ENCODE measurements at places on chromosomes 11 and 22. TPM values are rescaled to one million over a fixed set of nuclear protein-coding genes. Genes with fewer than 3 reads are reported as not detected.
A peak's percentile ranks its signal among the peaks of the same experiment; 100 is the strongest.

GRCh38 chr11:81165164-81165563 lies 1568.5 kb downstream of the FAM181B start:
- DNase-seq: no peak

- DNase-seq: no peak
Observed at GRCh38 chr22:37047006-37047405, 4.5 kb upstream of the KCTD17 start.

DNA sequence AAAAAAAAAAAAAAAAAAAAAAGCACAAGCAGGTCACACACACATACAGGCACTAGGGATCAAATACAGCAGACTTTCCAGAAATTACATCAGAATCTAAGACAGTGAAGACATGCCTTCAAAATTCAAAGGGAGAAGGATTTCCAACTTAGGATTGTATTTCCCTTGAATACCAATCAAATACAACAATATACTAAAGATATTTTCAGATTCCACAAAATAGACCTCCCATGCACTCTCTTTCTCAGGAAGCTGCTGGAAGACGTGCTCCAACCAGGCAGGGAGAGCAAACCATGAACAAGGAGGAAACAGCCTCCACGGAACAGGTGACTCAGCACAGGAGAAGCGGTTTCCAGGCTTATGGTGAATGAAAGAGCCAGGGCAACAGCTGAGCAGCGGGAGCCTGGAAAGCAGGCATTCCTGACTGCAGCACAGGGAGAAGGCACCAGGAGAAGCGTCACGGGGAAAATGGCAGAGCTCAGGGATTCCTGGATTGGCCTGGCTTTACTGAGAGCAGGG lies 32.0 kb downstream of the TMEM184B start:
- no peak for DNase-seq

- DNase-seq: no peak
Observed at GRCh38 chr11:21634956-21635355, 557.9 kb upstream of the ANO5 start.

- DNase-seq: no peak
Observed at GRCh38 chr11:116857936-116858335, 20.5 kb upstream of the APOA1 start.

Gene HEPN1
- polyA plus RNA-seq: not detected

DNA sequence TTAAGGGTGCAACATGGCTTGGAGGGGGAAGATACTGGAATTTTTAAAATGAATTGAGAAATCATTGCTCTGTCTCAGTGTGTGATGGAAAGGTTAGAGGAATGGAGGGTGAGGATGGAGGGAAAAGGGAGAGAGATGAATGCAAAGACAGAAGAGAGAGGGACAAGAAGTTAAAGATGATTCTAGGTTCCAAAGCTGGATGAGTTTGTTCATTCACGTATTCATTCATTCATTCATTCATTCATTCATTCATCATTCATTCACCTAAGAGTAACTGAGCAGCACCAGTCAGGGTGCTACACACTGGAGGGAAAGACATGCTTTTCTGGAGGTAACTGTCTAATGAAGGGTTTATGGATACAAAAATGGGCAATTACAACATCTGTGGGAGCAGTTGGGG lies 209.2 kb downstream of the GRIK4 start:
- DNase-seq: no peak

- DNase-seq: no peak
Observed at GRCh38 chr11:36235750-36236149, 53.5 kb downstream of the COMMD9 start.

DNA sequence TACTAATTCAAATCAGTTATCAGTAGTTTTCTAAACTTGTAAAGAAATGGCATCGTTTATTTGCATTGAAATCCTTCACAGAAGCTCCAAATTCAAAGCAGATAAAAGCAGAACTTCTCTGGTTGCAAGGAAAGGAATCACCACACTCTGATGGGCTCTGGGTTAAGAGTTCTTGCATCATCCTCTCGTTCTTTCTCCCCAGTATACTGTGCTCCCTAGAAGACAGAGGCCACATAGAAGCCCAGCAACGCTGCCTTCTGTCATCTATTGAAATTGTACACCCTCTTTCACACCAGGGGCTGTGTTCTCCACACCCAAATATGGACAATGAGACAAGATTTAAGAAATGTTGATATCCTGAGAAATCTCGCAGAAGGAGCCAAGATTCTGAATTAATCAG lies 29.3 kb downstream of the FAT3 start:
- DNase-seq: no peak

Gene OR51I1
- not detected for polyA plus RNA-seq

- DNase-seq: peak; percentile 50
Observed at GRCh38 chr11:10405865-10406592, 49.0 kb upstream of the AMPD3 start.

GRCh38 chr22:45493286-45493771 lies 9.4 kb upstream of the FBLN1 start:
- no peak for DNase-seq

- DNase-seq: no peak
Observed at GRCh38 chr11:70935006-70935768, 317.2 kb downstream of the SHANK2 start.

DNA sequence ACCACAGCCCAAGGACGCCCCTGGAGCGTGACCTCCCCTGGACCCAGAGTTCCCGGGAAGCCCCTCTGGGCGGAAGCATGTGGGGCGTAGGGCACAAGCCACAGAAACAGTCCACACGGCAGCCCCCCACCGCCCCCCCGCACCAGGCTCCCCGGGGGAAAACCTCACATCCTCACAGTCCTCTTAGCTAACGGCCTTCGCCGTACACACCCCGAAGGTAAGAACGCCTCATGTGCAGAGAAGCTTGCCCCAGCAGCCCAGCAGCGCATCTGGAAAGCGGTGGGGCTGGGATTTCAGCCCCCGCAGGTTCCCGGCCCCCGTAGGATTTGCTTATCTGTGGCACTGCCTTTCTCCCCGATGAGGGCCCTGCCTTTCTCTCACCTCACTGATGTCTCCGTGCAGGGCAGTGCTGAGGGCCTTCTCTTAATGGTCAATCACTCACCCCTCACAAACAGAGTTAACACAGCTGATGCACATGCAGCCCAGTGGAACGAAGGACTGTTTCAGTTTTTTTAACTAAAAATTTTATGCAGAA lies 309.2 kb downstream of the BRD1 start:
- DNase-seq: no peak

GRCh38 chr11:66332371-66333219 lies 3.6 kb downstream of the RIN1 start:
- DNase-seq: no peak

GRCh38 chr11:44868021-44868420 lies 82.7 kb downstream of the TP53I11 start:
- DNase-seq: no peak

DNA sequence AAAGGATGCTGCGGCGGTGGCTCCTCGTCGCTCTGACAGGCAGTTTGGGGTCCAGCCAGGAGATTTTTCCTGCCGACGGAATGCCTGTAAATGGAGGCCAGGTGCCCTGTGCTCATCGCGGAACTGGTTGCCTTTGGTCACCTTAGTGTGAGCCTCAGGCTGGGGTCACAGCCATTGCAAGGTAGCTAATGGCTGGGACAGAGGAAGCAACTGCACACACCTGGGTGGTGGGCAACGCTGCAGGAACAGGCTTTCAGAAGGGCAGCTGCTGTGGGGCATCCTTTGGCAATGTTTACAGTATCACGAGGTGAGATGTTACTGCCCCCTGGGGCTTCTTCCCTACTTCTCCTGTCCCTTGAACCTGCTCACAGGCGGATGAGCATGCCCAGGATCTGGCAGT lies 205.5 kb downstream of the GRIK4 start:
- no peak for DNase-seq

DNA sequence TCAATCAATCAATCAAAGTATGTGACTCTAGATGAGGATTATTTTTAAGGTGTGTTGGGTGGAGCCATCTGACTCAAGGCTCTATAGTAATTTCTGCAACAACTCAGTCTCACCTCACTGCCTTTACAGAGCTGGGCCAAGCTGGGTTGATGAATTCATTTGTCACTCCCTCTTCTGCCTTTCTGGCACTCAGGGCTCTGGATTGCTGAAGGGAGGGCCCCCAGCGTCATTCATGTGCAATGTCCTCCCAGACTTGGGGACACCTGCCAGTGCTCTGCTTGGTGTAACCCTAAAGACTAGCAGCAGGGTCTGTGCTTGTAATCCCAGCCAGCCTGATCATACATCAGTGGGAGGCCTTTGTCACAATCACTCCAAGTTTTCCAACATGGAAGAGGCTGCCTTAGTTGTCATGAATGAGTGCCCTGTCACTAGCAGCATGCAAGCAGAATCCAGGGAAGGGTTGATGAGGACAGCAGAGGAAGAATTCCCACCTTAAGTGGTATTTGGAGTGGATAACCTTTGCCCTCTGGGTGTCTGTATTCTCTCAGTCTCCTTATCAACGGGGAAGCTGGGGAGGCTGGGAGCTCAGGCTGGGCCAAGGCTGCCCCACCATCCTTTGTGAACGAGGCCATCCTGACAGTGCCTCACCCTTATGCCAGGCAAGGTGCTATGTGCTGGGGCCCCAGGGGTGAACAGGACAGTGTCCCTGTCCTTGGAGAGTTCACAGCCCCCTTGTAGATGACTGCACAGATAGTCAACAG lies 2.0 kb upstream of the TP53I11 start:
- no peak for DNase-seq

DNA sequence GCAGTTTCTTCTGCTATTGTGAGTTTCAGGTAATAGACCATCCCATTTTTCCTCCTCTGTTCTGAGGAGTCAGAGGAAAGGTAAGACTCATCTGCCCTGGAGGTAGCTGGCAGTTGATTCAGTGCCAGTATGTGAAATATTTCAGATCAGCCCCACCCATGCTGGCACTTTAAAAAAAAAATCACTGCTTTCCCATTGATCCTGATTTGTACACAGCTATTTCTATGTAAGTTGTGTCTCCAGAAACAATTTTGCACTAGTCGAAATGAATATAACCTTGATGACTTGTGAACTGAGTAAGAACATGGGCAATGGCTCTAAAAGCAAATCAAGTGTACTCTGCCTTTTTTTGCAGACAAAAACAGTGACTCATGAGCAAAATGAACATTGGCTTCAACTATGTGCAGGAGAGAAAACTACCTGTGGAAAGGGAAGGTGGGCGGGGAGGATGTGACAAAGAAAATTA lies 82.0 kb upstream of the OR5AK2 start:
- no peak for DNase-seq

DNA sequence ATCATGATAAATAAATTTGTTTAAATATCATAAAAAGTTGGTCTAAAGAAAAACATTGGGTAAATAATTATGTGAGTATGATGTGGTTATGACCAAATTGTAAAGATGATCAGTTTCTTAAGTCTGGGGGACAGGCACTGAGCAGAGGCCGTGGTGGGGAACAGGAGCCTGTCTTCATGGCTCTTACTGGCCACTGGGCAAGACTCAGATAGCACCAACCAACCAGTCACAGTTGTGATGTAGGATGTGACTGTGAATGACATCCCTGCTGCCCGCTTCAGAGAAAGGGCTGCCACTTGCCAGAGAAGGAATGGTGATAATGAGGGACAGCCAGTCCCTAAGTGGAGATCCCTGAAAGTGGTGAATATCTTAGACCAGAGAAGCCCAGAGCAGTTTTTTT lies 7.0 kb downstream of the PTPRJ start:
- DNase-seq: no peak

Gene SMTNL1
- not detected for polyA plus RNA-seq

GRCh38 chr22:50074056-50074455 lies 11.2 kb downstream of the MLC1 start:
- DNase-seq: no peak
